Metanephros (tissue), 2 donors: ENCODE measurements at places on chromosomes 7 and 10. TPM values are rescaled to one million over a fixed set of nuclear protein-coding genes. Genes with fewer than 3 reads are reported as not detected.

ADAM8 gene
- total RNA-seq: 11.7 TPM

HPSE2 gene
- total RNA-seq: 4.0 TPM

ZNF804B gene
- 0.23 TPM for total RNA-seq

RNLS gene
- total RNA-seq: 19.2 TPM

SLC18A2 gene
- 2.0 TPM for total RNA-seq

C10orf90 gene
- 0.70 TPM for total RNA-seq

OPN1SW gene
- not detected for total RNA-seq

RBAK gene
- total RNA-seq: 13.4 TPM

SOSTDC1 gene
- total RNA-seq: 28.8 TPM

SPDYE9 gene
- not detected for total RNA-seq

HOXA6 gene
- 72.5 TPM for total RNA-seq

SEMA3A gene
- total RNA-seq: 17.3 TPM
